ENCODE measurements at places on chromosomes 2 and 18. TPM values are rescaled to one million over a fixed set of nuclear protein-coding genes. Genes with fewer than 3 reads are reported as not detected.

DNA sequence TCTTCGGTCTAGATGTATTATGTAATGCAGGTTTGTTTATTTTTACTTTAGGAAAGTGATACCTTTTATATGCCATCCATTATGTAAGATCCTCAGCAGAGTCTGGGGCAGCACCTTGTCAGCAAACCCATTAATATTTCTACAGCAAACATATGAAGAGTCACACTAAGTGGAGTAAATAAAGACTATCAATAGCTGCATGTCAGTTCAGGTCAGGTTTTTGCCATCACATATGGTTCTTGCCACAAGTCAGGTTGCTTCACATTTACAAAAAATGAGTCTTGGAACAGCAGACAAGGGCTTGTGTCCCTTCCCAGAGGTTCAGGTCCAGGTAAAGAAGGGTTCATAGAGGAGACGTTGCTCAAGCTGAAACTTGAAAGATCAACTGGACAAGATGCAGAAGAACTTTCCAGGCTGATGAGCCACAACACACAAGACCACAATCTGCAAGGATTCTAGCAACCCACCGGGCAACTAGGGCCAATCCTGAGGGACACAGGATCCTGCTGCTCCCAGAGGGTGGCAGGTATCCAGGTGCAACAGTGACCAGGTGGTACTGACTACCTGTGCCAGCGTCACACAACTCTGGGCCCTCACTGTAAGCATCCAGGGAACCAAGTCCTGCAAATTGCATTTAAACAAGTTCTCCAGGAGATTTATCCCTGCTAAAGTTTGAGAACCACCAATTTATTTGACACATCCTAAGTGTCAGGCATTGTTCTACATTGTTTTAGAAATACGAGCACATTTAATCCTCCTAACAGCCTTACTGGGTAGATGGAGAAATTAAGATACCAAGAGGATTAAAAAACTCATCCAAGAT, 215.8 kb downstream of the ALPK2 start:
- no peak overlapping the region for H3K27ac ChIP-seq
- no peaks in the 10 kb centered on the region for H3K36me3 ChIP-seq
- H3K4me3 ChIP-seq, result no peak overlapping the region
- H3K27me3 ChIP-seq, result no peaks in the 10 kb centered on the region

TP53I3 gene
- total RNA-seq, result 0.30 TPM

DNA sequence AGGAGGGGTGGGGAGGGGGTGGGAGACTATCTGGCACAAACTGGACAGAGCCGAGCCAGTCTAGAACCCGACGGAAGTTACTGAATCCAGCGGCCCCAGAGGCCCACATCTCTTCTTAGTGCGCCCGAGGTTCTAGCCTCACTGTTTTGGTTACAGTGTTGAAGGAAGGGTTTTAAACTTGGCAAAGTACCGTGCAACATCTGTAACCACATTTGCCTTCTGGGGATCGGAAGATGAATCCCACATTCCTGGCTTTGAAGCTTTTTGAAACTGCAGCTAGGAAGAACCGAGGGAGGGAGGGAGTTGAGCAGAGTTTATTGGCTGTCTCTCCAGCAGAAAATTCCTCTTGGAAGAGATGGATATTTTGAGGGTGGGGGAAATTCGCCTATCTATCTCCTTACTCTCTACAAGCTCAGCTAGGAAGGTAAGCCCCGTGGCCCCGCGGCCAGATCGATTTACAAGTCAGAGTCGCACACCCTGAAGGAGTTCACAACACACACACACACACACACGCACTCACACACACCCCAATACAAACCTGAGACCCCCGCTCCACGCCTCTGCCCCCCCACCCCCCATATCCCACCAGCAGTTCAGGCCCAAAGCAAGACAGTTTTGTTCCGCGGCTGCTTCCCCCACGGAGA, 1.0 kb downstream of the ACVR1 start:
- no peaks in the 10 kb centered on the region for H3K27me3 ChIP-seq
- H3K36me3 ChIP-seq, result no peaks in the 10 kb centered on the region

CRYGC gene
- not detected for total RNA-seq

GPR17 gene
- not detected for total RNA-seq

DNA sequence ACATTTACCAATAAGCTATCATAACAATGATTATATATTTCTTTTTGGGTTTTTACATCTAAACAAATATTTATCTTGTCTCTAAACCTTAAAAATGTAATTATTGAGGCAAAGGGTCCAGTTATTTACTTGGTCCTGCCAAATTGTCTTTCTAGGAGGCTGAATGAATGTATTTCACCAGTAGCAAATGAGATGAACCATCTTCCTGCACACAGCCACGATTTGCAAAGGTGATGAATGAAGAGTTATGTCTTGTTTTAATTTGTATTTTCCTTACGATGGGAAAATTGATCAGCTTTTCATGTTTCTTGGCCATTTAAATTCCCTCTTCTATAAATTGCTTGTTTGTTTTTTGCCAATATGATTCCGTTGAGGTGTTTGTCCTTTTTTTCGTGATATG, 1.4 kb downstream of the SP100 start:
- H3K36me3 ChIP-seq, result peaks cover 22% of the 10 kb centered on the region
- H3K4me1 ChIP-seq, result peaks cover 54% of the 10 kb centered on the region
- DNase-seq, result no peak

DNA sequence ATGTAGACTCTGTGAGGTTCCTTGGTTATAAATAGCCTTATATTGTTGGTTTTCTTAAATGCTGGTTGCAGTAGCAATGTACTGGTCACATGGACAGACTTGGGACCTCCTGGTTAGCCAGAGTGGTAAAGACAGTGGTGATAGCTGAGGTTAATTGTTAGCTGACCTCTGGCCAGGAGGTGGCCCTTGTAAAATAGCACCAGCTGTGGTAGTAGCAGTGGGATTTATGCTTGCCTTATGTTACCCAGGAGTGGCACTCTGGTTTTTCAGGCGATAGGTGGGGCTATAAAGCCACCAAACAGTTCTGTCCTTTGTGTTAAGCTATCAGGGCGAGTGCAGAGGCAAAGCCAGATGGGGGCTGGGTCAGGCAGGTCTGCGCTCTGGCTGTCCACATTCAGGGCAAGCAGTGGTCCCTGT, 94.8 kb upstream of the SRD5A2 start:
- no peak for DNase-seq
- no peaks in the 10 kb centered on the region for H3K27me3 ChIP-seq
- no peak overlapping the region for H3K27ac ChIP-seq
- H3K4me1 ChIP-seq, result no peaks in the 10 kb centered on the region

DNA sequence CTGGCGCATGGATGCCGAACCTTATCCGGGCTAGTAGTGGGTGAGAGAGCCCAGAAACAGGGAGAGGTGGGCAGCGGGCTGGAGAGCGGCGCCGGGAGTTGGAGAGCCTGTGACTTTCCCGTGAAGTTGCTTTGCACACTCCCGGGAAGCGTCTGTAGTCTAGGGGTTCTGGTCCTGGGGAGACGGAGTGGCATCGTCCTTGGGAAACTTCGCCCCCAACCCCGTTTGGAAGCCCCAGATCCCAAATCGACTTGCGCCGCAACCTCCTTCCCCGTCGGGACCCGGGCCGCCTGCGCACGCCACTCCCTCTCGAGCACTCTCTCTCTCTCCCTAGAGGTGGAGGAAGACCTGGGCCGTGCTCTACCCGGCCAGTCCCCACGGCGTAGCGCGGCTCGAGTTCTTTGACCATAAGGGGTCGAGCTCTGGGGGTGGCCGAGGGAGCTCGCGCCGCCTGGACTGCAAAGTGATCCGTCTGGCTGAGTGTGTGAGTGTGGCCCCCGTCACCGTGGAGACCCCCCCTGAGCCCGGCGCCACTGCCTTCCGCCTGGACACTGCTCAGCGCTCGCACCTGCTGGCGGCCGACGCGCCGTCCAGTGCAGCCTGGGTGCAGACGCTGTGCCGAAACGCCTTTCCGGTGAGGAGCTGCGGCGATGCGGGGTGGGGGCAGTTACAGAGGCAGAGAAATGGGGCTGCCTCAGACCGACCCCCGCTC, 456 bp downstream of the DOK1 start:
- H3K27me3 ChIP-seq, result no peaks in the 10 kb centered on the region
- H3K4me3 ChIP-seq, result peak overlapping the region; percentile 80
- DNase-seq, result peak; percentile 23
- peaks cover 28% of the 10 kb centered on the region for H3K4me1 ChIP-seq
- H3K27ac ChIP-seq, result peak overlapping the region; percentile 51

PCARE gene
- not detected for total RNA-seq

DNA sequence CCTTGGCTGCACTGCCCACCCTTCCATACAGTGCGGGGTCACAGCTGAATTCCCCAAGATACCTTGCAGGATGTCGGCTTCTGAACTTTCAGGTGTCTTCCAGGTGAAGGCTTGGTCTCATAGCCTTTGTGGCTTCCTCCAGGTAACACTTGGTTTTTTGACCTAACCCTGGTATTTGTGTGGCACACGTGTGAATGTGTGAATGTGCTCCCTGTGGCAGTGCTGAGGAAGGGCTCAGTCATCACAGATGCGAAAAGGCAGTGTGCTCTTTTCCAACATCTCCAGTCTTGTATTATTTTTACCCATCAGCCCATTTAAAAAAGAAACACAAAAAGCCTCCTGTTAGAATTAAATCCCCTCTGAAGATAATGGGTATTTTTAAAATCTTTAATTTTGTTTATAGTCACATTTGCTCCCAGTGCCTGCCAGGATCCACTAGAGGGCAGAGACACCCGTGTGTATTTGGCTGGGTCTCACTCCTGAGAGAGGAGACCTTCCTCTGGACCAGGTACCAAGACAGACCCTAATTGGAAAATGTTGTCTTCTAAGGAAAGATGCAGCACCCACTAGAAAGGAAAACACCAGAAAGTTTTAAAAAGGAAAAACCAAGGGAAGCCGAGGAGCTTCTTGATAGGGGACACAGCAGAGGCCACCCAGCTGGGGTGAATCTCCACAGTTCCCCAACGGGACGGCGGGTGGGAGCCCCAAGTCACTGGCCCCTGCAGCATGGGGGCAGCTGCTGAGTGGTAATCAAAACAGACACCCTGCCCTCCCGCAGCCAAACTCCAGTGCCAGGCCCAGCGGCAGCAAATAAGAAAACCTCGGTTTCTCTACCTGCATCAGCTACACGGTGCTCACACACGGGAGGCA, 27.7 kb downstream of the FAM110C start:
- no peak overlapping the region for H3K4me3 ChIP-seq
- H3K36me3 ChIP-seq, result no peaks in the 10 kb centered on the region
- peaks cover 2% of the 10 kb centered on the region for H3K4me1 ChIP-seq
- H3K27ac ChIP-seq, result no peak overlapping the region
- DNase-seq, result no peak

GRCh38 chr2:9714630-9715214, 83.9 kb upstream of the YWHAQ start:
- peaks cover 16% of the 10 kb centered on the region for H3K4me1 ChIP-seq
- no peaks in the 10 kb centered on the region for H3K27me3 ChIP-seq
- DNase-seq, result no peak
- no peak overlapping the region for H3K4me3 ChIP-seq

DNA sequence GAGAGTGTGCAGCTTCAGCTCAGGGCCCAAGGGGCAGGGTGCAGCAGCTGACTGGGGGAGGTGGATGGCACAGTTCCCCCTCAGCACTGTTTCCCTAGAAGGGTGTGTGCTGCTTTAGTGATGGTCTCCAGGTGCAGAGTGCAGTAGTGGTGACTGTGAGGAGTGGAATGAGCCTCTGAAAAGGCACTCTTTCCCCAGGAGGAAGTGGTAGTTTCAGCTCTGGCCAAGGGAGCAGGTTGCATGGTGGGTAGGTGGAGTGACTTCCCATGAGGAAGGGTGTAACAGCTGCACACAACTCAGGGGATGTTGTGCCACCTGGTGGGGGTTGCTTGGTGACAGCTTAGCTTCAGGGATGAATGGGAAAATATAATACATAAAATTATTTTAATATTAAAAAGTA, 251.5 kb upstream of the NXPH2 start:
- H3K4me3 ChIP-seq, result no peak overlapping the region
- no peaks in the 10 kb centered on the region for H3K36me3 ChIP-seq
- DNase-seq, result no peak
- no peaks in the 10 kb centered on the region for H3K27me3 ChIP-seq
- no peak overlapping the region for H3K27ac ChIP-seq

SLC4A3 gene
- total RNA-seq, result 0.16 TPM

GRCh38 chr2:233037078-233037477, 4.6 kb downstream of the NEU2 start:
- H3K4me1 ChIP-seq, result no peaks in the 10 kb centered on the region
- no peaks in the 10 kb centered on the region for H3K27me3 ChIP-seq

NMUR1 gene
- 0.14 TPM for total RNA-seq

GRCh38 chr2:27356382-27357181, at the start of gene GTF3C2:
Gene GTF3C2, minus strand, starts transcription at chr2:27356764. Its CDS starts 13,210 bp downstream, at chr2:27343554.
- DNase-seq, result peak; percentile 96
- no peaks in the 10 kb centered on the region for H3K27me3 ChIP-seq
- peak within 1 kb of the TSS; percentile 89 for H3K27ac ChIP-seq
- no peaks in the 10 kb centered on the region for H3K36me3 ChIP-seq

DNA sequence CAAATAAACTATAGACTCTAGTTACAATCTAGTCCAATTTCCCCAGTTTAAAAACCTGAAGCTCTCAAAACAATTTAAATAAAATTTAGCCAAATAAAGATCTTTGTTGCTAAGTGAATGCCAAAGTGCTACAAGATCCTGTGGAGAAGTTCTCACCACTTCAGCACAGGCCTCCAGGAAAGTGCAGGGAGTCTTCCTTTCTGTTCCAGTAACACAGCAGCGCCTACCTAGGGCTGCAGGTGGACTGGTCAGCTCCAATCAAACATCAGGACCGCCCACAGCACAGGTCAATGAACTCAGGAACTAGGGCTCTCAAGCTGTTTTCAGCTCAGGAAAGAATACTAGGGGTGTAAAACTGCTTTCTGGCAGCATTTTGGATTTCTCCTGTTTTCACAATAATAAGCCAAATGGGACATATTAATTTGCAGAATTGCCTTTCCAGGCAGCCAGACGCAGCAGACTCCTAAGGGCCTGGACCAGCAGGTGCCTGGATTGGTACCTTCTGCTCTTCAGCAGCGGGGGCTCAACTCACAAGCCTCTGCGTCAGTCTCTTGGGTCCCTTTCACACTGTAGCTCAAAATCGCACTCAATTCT, 1.5 kb downstream of the FAM110C start:
- H3K27ac ChIP-seq, result no peak overlapping the region
- peaks cover 23% of the 10 kb centered on the region for H3K4me1 ChIP-seq
- no peak for DNase-seq
- H3K4me3 ChIP-seq, result peak overlapping the region; percentile 34
- H3K36me3 ChIP-seq, result no peaks in the 10 kb centered on the region

DNA sequence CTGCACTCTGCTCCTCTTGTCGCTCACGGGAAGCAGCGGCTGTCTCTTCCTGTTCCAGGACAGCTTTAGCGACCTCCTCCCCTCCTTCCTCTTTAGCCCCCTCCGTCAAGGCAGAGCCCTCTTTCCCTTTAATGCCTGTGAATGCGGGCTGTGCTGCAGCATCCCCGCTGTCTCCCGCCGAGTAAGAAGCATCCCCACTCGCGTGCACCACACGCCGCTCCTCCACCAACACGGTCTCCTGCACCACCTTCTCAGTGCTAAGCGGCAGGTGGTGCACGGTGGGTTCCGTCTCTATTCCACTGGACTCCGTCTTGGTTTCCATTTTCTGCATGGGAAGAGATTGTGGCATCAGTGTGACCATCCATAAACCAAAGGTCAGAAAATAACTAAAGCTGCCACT, 101.6 kb upstream of the ZBTB14 start:
- no peaks in the 10 kb centered on the region for H3K36me3 ChIP-seq
- no peak overlapping the region for H3K4me3 ChIP-seq
- no peaks in the 10 kb centered on the region for H3K4me1 ChIP-seq
- no peak for DNase-seq

AMER3 gene
- total RNA-seq, result not detected

GRCh38 chr18:75317300-75317699, 106.7 kb downstream of the TSHZ1 start:
- no peaks in the 10 kb centered on the region for H3K4me1 ChIP-seq
- no peak overlapping the region for H3K4me3 ChIP-seq
- no peak for DNase-seq
- H3K27ac ChIP-seq, result no peak overlapping the region
